ENCODE measurements at places on chromosomes 2 and 18.
A peak's percentile ranks its signal among the peaks of the same experiment; 100 is the strongest.

DNA sequence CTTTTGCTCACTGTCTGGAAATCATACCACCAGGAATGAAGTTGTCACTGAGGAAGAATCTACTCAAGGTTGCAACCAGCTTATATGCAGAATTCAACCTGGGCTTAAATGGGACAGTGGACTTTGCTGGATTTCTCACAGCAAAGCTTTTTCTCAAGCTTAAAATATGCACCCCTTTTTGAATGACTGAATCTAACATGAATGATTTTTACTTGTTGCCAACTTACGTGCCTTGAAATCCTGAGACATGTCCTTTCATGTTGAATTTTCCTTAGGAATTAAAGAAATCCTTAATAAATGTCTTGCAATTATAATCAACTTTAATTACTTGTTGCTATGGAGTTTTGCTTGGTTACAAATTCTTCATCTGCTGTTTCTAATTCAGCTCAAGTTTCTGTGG, 57.4 kb downstream of the SPP2 start:
- DNase-seq: no peak

DNA sequence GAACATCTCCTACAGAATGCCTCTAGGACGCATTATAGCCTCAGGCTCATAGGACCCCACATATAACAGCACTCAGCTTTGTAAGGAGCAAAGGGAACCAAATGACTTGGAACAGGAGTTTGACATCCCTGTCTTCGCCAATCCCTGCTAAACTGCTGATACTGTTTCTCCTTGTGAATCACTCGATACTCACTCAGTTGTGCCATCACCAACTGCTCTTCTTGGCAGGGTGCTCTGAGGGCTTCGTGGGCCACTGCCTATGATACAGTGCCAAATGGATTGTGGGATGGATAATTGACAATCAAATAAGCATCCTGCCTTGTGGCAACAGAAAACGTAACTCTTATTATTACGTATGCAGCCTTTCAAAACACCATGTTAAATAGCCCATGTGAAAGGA, 396.3 kb downstream of the RIT2 start:
- no peak for DNase-seq

GRCh38 chr2:177143444-177143843, 69.2 kb upstream of the HNRNPA3 start:
- DNase-seq: peak; percentile 51

GRCh38 chr2:25618676-25619075, 54.7 kb downstream of the DTNB start:
- DNase-seq: no peak

DNA sequence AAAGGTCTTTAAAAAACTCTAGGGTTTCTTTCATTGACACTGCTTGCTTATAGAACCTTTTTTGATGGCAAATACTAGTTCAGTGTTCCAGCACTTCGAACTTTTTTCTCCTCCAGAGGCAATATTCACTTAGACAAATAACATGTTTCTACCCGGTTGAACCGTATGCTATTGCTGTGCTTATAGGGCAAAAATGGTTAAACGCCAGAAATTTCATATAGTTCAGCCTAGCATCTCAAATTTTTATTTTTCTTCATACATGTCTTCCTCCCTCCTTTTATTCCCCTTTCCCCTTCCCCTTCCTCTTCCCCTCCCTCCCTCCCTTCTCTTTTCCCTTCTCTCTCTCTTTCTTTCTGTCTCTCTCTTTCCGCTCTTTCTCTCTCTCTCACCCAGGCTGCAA, 96.9 kb upstream of the FSHR start:
- DNase-seq: no peak

DNA sequence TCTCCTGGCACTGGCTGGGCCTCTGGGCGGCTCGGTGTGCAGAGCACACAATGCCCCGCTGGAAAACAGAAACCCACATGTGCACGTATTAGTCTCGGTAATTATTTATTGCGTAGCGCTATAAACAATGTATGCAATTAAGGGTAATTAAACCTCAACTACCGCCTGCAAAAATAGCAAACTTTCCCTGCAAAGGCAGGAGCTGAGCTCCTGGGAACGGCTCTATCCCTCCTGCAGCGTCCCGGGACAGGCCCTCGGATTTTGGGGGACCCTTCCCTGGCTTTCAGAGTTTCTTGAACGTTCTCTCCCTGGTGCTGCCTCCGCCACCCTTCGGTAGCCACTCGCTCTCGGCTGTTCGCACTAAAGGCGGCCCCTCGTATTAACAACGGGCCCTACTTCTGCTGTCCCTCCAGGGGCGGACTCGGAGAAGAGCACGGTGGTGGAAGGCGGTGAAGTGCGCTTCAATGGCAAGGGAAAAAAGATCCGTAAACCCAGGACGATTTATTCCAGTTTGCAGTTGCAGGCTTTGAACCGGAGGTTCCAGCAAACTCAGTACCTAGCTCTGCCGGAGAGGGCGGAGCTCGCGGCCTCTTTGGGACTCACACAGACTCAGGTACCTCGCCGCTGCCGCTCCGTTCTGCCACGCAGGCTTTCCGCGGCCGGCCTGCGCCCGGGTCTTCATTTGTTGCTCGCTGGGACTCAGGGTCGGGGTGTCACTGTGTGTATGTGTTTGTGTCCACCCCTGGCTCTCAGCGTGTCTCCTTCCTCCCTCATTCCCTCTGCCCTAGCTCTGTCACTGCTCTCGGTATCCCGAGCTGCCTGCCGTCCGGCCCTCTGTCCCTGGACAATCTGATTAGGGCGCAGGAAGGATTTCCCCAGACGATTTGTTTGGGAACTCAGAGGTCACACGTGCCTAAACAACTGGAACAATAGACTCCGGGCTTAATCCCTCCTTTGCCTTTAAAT, 1.2 kb downstream of the DLX1 start:
- no peak for DNase-seq

GRCh38 chr2:9166579-9167377, 39.8 kb upstream of the ASAP2 start:
- no peak for DNase-seq

DNA sequence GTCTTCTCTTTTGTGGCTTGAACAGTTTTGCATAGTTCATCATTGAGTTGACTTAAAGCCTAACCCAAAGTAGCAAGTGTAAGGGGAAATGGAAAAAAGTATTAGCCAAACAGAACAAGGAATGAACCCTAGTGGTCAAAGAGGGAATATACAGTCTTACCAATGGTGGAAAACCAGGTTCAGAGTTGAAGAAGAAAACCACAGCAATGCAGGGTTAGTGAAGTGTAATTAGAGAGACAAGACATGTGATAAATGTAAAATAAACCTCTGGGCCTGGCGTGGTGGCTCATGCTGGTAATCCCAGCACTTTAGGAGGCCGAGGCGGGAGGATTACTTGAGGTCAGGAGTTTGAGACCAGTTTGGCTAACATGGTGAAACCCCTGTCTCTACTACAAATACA, 2.4 kb downstream of the TTN start:
- no peak for DNase-seq

Data from fibroblast of skin of left quadriceps (primary cell).